ENCODE measurements at places on chromosomes 1 and 21.
A peak's percentile ranks its signal among the peaks of the same experiment; 100 is the strongest.

GRCh38 chr1:28886731-28887418 is 27.5 kb upstream of the EPB41 start:
- no peak for DNase-seq

GRCh38 chr1:116938216-116938615 is 28.5 kb downstream of the PTGFRN start:
- DNase-seq, result no peak

- DNase-seq, result no peak
Measured at GRCh38 chr1:3903141-3904005, 3.3 kb upstream of the C1orf174 start.

DNA sequence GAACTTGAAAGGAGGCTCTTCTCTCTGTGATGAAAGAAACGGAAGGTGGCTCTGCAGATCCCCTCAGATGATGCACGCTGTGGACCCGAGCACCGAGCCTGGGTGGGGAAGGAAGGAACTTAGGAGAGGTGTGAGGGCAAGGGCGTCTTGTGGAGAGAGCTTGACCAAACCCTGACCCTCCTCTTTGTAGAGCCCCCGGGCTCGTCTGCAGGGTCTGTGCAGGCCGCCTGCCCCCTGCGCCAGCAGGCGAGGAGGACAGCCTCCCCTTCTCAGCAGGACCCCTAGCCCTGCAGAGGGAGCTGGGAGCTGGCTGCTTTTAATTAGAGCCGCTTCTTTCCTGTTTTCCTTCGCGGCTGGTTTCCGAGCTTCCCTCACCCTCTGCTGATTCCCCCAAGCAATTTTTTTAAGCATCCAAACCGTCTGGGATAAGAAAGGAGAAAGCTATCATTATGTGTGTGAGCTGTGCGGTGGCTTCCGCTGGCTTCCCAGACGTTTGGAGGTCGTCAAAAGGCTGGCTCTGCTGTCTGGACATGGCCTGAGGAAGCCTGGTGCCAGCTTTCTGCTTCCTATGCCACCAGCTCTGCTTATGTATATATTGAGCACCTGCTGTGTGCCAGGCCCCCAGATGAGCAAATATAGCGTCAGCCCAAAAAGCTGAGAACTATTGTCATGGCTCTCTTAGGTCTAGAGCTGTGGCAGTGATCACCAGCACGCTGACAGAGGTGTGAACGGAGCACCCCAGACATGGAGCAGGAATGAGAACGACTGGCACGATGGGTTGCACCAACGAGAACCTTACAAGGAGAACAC is 160.2 kb upstream of the IRF2BP2 start:
- no peak for DNase-seq

DNA sequence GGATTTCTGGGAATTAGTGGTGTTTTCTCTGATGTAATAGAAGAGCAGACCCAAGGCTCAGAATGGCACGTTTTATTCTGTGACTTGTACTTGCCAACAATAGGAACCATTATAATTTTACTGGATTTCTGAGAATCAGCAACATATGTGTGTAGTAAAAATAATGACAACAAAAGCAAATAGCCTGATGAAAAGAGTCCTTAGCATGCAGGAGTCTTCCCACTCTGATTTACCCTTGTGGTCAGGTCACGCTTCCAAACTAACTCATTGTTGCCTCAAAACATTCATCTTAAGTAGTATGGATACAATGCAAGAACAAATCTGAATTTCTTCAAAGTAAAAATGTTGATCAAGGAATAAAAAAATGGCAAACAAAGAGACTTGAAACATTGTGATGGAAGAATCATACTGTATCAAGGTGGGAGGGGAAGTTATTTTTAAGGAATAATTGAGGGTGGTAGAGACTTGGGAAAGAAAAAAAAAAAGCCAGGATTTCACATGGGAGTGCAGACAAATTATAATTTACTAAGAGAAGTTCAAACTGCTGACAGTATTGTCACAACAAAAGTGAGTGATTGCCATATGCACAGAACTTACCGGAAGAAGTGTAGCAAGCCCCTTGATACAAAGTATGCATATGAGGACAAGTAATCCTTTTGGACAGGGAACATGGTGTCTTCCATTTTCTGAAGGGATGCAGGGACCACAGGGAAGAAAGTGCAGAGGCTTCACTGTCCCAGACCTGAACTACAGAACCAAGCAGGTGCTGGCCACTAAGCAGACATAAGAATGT is 31.2 kb upstream of the RGL1 start:
- no peak for DNase-seq

GRCh38 chr1:109396513-109396839 is 1.2 kb downstream of the SORT1 start:
- DNase-seq, result no peak

DNA sequence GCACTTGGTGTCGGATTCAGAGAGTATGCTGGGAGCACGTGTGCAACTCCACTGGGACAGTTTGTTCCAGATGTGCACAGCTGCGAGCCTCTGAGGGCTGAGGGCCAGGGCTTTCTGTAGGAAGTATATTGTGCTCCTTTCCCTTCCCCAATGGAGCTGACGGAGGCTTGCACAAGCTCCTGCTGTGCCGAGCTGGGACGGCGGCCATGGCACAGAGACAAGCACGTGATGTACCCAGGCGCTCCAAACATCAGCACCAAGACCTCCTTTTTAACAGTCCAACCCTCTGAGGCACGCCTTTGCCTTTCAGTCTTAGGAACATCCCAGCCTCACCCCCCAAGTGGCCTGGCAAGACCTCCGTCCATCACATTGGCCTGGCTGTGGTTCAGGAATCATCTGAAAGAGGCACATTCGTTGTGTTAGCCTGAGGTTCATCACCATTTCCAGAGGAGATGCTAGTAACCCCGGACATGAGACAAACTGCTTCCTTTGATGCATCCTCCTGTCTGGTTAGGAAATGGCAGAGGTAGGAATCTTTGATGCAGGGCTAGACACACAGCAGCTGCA is 339.2 kb upstream of the KAZN start:
- DNase-seq, result no peak

GRCh38 chr1:224333309-224333926 is 3.4 kb upstream of the NVL start:
- peak; percentile 65 for DNase-seq

- no peak for DNase-seq
Measured at GRCh38 chr21:32477424-32477745, 64.9 kb downstream of the EVA1C start.

- no peak for DNase-seq
Measured at GRCh38 chr1:5571861-5572401, 420.3 kb downstream of the NPHP4 start.

DNA sequence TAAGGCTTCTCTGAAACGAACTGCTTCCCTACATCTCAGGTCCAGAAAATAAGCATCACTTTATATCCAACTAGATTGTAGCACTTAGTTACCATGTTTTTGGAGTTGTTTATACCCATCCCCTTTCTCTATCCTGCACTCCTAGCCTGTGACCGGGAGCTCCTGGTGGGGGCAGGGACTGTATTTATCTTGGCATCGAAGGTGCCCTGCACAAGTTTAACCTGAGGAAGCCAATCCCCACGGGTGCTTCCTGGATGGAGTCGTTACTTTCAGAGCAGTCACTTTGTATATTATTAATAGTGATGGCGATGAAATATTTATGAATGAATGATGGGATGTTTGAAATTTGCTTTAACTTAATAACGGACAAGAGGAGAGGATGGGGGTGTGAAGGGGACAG is 73.9 kb downstream of the KLHDC7A start:
- DNase-seq, result no peak

- peak; percentile 57 for DNase-seq
Measured at GRCh38 chr1:56709269-56709880, 64.3 kb downstream of the PRKAA2 start.

- DNase-seq, result no peak
Measured at GRCh38 chr1:176540428-176540827, 77.5 kb downstream of the PAPPA2 start.

DNA sequence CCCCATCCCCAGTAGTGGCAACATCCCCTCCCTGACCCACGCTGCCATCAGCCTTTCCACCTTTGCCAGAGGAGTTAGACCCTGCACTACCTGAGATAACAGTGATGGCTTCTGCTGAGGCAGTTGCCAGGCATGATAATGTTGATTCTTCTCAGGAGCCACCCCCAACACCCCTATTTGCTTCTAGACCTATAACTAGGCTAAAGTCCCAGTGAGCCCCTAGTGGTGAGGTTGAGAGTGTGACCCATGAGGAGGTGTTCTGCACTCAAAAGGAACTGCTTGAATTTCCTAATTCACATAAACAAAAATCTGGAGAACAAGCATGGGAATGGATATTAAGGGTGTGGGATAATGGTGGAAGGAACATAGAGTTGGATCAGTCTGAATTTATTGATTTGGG is 159.6 kb upstream of the COL11A1 start:
- DNase-seq, result no peak
